ENCODE measurements at places on chromosomes 7 and 10.

GRCh38 chr7:34320926-34321661, 336.9 kb upstream of the NPSR1 start:
- DNase-seq, result peak; percentile 5

- no peak for DNase-seq
These were observed at the start of gene RET for GRCh38 chr10:43076876-43077420. Gene RET (plus strand): TSS chr10:43077069. CDS start chr10:43077259, 190 bp downstream.

GRCh38 chr7:136865236-136865635, 3.2 kb upstream of the CHRM2 start:
- DNase-seq, result no peak

- no peak for DNase-seq
These were observed 1.3 kb downstream of the HOXA9 start for GRCh38 chr7:27164045-27164366.
